ENCODE measurements at places on chromosomes 6 and 20.
A peak's percentile ranks its signal among the peaks of the same experiment; 100 is the strongest.

- peak; percentile 84 for DNase-seq
Measured at GRCh38 chr6:43247114-43247999, 4.1 kb downstream of the TTBK1 start.

DNA sequence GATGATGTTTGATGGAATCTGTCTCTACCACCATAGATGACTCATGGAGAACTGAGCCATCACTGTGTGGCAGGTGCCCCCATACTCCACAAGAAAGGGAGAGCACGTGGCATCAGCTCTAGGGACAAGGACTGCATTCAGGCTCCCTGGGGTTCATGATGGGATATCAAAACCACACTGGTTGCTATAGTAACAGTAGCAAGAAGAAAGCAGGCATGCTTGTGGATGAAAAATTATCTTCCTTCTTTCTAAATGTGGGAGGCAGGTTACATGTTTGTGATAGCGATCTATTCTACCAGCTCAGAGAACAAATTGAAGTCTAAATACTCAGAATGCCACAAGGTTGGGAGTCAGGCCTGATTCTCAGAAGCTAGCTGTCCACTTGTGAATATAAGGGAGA is 224.2 kb downstream of the ARHGAP18 start:
- no peak for DNase-seq

- no peak for DNase-seq
Measured at GRCh38 chr6:44892579-44892978, 435.6 kb upstream of the RUNX2 start.

- no peak for DNase-seq
Measured at GRCh38 chr6:120077489-120077888, 727.9 kb upstream of the MAN1A1 start.

GRCh38 chr6:168916576-168917211 is 337.0 kb downstream of the THBS2 start:
- peak; percentile 71 for DNase-seq

GRCh38 chr6:112021691-112022310 is 32.1 kb upstream of the CCN6 start:
- DNase-seq, result no peak

DNA sequence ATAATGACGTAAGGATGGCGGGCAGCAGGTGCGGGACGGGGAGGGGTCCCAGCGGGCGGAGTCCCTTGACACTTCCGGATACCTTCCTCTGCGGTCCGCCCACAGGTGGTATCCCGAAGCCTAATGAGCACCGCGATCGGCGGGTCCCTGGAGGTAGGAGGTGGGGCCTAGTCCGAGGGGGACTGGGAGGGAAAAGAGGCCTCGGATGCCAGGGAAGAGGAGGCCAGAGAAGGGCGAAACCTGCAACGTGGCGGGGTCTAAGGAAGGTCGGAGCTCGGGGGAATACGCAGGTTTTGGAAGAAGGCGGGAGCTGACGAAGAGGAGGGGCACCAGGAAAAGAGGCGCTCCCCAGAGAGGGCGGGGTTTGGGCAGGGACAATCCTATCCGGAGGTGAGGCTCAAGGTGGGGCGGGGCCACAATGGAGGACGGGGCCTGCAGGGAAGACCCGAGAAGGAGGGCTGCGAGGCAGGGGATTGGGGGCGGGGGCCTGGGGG is 3.7 kb downstream of the PRSS16 start:
- DNase-seq, result peak; percentile 65

GRCh38 chr20:46423882-46424482 is 17.6 kb upstream of the ELMO2 start:
- no peak for DNase-seq

GRCh38 chr20:21569586-21569985 is 55.7 kb upstream of the NKX2-2 start:
- no peak for DNase-seq

DNA sequence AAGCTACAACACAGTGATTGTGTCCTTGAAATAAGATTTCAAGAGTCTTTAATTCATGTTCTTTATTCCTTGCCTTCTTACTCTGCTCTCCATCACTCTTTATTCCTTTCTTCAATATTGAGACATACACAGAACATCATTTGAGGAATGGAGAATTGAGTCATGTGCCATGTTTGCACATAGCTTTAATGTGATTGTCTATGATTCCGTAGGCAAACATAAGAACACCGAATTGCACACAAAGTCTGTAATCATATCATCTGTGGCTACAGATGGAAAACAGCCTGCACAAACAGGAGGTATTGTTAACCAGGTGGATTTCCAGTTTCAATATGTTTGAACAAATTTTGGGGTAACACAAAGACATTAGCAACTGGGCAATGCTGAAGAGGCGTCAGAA is 571.6 kb upstream of the GJE1 start:
- no peak for DNase-seq

DNA sequence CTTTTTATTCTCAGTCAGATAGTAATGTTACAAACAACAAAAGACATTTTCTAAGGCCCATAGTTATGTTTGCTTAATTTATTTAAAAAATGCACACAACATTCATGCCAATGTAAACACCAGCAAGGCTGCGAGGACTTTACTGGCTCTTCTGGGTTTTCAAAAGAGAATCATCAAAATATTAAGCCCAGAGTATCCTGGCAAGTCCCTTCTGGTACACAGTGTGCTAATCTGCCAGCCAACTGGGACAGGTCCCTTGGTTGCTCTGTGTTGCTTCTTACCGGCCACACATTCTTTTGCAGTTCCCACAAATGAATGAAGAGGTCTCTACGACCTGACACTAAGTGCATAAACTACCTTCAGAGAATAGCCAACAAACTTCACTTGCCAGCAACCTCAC is 42.6 kb upstream of the SPDEF start:
- DNase-seq, result no peak

- DNase-seq, result no peak
Measured at GRCh38 chr6:71545905-71546304, 257.3 kb downstream of the OGFRL1 start.

DNA sequence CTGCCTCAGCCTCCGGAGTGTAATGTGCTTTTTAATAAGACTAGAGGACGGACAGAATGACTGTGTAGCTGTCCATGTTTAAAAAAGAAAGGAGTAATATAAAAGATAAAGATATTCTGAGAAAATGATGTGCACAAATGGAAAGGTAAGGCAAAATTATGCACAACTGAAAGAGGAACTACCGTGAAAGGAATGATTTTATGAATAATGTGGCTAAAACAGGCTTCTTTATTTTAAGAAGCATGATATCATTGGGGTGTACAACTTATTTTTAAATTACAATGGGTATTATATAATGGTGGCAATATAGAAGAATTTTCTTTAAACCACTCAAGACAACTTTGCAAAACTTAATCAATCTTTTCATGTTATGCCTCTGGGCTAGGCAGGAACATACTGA is 78.1 kb downstream of the FIG4 start:
- no peak for DNase-seq

DNA sequence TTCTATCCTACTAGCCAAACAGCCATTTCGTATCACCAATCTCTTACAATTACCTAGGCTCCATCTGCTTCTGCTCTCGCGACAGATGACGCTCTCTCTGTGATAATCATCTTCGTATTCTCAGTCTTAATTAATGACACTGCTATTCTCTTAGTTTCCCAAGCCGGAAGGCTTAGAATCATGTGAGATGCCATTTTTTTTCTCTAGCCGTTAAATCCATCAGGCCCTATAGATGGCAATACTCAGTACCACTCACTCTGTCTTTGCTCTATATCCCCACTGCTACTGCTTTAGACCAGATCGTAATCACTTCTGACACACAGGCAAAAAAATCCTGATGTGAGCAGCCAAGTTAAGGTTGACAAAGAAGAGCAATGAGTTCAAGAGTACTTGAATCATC is 2.1 kb upstream of the THEMIS start:
- no peak for DNase-seq

DNA sequence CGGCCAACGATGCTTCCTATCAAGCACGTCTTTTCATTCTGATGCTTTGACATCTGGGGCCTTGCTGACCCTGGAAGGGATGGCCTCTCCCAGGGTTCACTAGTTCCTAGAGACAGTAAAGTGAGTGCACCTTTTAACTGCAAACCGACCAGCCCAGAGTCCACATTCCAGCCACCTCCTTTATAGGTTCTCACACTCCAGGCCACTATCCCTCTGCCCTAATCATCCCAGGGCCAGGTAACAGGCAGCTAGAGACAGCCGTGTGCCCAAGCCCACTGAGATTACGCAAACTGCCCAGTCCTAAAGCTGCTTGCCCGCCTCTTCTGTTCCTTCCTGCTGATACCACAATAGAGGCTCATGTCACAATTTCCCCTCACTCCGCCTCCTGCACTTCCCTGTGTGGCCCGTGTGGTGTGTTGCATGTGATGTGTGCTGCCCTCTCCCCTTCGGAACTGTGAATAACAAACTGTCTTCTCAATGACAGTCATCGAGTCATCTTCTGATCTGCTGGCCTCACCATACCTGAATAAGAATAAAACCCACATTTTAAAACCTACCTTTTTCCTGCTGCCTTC is 123.7 kb upstream of the EXOC2 start:
- no peak for DNase-seq

DNA sequence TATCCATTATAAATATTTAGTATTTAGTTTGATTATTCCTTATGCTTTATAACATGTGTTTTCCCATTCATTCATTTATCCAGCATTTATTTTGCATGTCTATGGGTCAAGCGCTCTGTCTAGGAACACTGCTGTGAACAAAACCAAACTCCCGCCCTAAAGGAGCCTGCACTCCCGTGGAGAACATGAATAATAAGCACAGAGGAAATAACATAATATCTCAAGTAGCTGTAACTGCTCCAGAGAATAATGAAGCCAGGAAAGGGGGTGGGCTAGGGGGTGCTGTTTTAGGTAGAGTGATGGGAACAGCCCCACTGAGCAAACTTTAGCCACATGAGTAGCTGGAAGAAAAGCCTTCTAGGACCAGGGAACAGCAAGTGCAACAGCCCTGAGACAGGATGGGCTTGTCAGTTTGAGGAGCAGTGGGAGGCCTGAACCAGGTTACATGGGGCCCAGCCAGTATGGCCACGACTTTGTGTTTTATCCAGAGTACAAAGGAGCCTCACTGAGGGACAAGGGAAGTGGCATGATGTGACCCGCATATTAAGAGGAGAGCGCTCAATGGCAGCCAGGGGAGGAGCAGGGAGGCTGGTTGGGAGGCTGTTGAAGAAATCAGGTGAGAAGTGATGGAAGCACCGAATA is 24.4 kb upstream of the PRND start:
- DNase-seq, result no peak

DNA sequence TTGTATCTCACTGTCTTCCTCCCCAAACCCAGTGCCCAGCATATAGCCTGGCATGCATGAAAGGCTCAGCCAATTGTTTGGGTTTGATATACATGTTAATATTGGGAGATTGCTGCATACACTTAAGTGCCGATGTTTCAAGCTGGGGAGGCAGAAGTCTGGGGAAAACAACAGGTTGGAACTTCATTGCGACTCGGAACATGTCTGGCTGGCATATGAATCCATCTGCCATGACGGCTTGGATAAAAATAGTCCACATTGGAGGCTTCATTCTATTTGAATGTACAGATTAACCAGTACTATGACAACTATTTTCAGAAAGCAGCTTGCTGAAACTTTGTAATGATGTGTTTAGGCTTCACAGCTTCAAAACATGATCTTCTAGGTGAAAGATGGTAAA is 261.0 kb downstream of the CDH26 start:
- DNase-seq, result no peak

- DNase-seq, result no peak
Measured at GRCh38 chr6:22926790-22927354, 357.5 kb downstream of the HDGFL1 start.

GRCh38 chr20:39986173-39986904 is 702.7 kb downstream of the MAFB start:
- DNase-seq, result peak; percentile 64

DNA sequence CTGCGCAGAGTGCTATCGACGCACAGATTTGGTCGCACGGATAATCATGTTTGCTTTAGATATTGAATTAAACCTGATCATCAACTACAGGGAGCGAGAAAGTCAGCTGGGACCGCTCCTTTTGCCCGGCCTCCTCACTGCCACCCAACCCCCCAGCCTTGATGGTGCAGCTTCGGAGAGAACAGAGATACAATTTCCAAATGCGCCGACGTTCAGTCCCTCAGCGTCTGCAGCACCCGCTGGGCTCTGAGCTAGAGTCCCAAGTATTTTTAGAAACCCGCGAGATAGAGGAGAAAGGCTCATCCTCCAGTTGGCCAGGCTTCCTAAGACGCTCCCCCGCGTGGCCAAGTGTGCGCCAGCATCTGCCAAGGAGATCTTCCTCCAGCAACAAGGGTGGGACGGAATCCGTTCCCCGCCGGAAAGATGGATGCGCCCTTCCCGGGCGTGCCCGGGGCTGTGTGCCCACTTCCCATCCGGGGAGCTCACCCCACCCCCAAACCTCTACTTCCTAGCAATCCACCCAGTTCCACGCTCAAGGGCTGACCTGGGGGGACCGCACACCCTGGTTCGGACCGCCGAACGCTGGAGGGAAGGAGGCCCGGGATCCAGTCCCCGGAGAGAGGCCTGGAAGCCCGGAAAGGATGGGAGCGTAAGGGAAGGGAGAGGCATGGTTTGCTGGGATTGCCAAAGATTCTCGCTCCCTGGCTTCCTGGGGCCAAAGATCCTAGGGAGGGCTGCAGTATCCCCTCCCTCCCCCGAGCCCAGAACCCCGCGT is 4.1 kb downstream of the NKX2-2 start:
- no peak for DNase-seq

DNA sequence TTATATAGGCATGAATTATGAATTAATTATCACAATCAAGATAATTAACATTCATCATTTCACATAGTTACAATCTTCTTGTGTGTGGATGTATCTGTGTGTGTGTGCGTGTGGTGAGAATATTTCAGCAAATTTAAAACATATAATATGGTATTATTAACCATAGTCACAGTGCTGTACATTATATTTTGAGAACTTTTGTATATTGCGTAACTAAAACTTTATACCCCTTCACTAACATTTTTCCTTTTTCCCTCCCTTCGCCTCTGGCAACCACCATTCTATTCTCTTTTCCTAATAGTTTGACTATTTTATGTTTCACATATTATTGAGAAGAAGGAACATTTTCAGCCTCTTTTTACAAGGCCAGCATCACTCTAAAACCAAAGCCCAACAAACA is 176.8 kb downstream of the HTR1B start:
- no peak for DNase-seq

DNA sequence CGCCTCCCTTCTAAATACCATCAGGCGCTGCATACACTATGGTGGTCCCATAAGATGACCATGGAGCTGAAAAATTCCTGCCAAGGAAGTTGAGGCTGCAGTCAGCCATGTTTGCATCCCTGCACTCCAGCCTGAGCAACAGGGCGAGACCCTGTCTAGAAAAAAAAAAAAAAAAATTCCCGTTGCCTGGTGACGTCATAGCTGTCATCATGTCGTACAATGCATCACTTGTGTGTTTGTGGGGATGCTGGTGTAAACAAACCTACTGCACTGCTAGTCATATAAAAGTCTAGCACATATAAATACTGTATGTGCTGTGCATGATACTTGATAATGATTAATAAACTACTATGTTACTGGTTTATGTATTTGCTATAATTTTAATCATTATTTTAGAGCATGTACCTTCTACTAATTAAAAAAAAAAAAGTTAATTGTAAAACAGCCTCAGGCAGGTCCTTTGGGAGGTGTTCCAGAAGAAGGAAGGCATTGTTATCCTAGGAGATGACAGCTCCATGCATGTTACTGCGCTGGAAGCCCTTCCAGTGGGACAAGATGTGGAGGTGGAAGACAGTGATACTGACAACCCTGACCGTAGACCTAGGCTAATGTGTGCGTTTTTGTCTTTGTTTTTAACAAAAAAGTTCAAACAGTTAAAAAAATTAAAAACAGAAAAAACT is 132.6 kb downstream of the BANF2 start:
- DNase-seq, result no peak

GRCh38 chr6:17267566-17267965 is 13.6 kb upstream of the RBM24 start:
- no peak for DNase-seq

All from sciatic nerve (tissue), 2 donors.